Omental fat pad (tissue), 4 donors: ENCODE measurements at places on chromosomes 11 and 22.

- no peak for DNase-seq
Observed at GRCh38 chr11:33885338-33886005, 6.4 kb downstream of the LMO2 start.

GRCh38 chr11:11265994-11266606, 87.0 kb downstream of the CSNK2A3 start:
- no peak for DNase-seq

DNA sequence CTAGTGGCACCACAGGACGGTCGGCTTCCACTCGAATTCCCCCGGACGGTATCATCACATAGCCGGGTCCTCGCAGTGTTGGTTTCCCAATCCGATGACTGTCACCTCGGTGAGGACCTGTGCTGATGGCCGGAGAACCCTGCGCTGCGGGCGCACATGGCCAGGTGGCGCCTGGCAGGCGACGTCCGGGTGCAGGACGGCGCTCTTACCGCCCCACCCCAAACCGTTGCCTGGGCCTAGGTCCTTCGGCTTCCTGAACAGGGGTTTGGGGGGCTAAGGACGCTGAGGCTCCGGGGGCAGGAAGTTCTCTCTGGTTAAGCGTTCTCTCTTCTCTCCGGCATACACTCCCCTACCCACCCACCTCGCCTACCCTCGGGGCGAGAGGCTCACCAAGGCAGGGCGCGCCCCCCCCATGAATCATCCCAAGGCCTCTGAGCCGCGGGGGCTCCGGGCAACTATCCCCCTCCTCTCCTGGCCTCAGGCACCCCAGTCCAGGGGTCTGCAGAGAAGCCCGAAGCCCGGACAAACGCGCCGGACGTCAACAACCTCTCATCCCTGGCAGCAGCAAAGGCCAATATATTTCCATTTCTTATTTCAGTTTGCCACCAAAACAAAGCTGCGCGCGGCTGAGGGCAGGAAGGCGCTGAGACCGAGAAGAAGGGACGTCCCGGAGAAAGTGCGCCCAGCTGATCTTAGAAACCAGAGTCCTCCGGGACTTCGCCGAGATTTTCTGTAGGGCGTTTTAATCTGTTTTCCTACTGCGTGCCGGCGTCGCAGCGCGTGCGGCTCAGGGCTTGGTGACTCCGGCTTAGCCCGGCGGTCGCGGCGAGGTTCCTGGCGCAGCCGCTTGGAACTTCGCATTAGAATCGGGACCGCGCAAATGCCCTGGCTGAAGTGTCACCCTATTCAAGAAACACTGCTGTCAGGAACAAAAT, 5.6 kb downstream of the ALX4 start:
- DNase-seq: no peak

DNA sequence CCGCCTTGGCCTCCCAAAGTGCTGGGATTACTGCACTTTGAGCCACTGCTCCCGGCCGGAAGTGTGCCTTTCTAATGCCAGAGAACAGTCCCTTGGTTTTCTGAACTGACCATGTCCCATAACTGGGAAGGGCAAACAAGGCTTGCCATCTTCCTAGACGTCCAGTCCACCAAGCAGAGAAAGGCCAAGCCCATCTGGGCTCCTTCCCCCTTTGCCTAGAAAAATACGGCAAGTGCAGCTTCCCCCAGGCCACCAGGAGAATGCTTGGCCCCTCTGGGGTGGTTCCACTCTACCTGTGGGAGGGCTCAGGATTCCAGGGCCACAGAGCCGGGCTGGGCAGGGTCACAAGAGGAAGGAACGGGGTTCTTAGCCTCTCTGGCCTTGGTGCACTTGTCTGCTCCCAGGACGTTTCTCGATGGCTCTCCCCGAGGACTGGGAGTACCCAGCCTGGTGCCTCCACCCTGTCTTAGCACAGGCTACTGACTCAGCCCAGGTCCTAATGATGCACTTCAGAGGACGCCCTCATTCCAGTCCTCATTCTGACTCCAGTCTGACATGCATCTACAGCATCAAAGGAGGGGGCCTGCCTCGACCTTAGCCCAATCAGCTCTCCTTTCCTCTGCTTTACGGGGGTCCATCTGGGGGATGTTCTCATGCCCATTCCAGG, 1.2 kb downstream of the USP2 start:
- no peak for DNase-seq

DNA sequence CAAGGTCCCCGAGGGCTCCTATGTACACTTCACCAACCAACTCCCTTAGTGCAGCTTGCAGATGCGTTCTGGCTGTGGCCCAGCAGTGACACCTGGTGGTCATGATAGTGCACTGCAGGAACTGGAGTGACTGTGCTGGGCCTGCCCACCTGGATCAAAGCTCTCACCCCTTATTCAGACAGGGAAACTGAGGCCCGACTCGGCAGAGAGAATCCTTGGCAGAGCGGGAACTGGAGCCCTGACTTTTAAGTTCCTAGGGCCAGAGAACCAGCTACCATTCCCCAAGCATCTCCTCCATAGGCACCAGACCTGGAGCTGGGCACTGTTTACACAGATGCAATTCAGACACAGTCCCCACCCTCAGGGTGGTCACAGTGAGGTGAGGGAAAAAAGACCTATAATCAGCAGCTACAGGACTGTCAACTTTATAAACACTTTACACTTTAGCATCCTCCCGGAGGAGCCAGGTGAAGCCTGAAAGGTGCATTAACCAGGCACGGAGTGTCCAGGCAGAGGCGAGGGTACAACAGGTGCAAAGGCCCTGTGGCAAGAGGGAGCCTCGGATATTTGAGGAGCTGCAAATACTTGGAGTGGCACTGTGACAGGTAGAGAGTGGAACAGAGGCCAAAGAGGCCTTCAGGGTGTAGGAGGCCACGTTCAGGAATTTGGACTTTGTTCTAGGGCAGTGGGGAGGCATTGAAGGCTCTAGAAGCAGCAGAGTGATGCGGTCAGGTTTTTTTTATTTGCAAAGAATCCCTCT, 22.0 kb downstream of the RHBDD3 start:
- DNase-seq: peak; percentile 45

DNA sequence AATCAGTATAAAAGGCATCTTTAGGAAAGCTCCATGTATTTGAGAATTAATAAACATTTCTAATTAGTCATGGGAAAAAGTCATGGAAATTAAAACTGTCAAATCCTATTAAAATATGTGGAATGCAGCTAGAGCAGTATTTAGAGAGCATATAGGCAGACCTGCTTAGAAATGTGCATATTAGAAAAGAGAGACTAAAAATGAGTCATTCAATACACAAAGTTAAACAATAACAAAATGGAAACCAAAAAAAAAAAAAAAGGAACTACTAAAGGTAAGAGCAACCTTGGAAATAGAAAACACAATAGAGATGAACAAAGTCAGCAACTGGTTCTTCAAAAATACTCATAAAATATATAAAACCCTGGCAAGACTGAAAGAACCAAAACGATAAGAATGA, 59.7 kb upstream of the RASSF10 start:
- no peak for DNase-seq

DNA sequence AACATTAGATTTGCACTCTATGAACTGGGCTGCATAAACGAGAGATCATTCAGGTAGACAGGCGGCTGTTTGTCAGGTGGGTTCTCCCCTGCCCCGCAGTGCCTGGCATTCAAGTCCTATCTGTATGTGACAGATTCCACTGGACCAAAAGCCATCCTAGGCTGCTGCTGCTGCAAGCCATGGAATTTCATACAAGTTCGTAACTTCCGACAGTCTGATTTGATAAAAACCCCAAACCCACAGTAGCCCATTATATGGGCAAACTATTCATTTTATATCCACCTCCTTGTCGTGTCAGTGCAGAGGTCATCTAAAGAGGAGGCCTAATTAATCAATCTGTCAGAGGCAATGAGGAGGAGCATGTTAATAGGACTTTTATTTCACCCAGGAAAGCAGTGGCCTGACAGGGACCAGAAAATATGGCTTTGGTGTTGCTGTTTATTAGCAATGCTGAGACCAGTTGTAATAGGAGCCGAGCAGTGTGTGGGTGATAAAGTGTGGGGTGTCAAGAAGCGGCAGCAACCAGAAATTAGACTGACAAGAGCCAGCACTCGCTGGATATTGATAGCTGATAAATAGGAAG, 124.2 kb downstream of the ARL14EP start:
- no peak for DNase-seq

- no peak for DNase-seq
Observed at GRCh38 chr11:79482800-79483199, 42.0 kb upstream of the TENM4 start.

DNA sequence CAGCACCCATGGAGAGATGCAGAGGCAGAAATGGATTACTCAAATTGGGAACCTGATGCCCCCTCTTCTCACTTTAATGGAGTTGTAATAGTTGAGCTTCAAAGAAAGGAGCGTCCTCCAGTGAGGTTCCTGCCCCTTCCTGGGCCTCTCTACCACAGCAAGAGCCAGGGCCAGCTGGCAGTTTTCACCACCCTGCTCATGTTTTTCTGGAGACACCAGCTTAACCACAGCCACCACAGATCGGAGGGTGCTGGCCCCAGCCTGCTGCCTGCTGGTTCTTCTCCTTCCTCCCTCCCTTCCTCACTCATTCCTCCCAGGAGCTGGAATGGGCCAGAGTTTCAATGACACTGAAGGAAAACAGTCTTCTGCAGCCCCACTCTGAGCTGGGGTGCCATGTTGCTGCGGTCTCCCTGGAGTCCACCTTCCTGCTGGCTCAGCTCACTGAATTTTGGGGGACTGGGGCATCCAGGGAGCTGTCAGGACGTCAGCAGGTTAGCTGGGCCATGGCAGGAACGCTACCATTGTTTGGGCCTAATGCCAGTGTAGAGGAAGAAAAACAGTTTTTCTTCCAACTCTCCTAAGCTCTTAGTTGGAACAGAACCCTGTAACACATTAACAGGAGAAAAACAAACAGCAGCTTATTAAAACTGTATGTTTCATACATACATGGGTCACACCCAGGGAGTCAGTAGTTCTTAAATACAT, 57.7 kb downstream of the TRAF6 start:
- no peak for DNase-seq

- no peak for DNase-seq
Observed at GRCh38 chr22:41504397-41504796, 35.5 kb downstream of the ACO2 start.

- DNase-seq: no peak
Observed at GRCh38 chr11:125621995-125622394, 3.0 kb upstream of the CHEK1 start.

DNA sequence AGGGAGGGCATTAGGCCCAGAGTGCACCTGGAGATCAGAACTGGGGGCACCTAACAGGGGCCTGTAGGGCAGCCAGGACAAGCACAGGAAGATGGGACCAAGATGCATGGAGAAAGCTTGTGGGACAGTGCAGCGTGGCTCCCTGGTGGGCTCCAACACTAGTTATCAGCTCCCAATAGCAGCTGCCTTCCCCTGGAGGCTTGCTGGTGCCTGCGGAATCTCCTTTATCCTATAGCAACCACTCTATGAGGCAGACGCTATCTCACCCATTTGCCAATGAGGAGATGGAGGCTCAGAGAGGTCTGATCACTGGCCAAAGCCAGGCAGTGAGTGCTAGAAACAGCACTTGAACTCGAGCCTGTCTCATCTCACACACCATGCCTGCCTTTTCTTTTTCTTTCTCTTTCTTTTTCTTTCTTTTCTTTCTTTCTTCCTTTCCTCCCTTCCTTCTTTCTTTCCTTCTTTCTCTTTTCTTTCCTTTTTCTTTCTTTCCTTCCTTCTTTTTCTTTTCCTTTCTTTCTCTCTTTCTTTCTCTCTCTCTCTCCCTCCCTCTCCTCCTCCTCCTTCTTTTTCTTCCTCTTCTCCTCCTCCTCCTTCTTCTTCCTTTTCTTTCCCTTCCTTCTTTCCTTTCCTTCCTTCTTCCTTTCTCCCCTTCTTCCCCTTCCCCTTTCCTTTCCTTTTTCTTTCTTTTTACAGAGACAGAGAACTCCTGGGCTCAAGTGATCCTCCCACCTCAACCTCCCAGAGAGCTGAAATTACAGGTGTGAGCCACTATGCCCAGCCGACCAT, 16.1 kb upstream of the SEC14L4 start:
- no peak for DNase-seq

DNA sequence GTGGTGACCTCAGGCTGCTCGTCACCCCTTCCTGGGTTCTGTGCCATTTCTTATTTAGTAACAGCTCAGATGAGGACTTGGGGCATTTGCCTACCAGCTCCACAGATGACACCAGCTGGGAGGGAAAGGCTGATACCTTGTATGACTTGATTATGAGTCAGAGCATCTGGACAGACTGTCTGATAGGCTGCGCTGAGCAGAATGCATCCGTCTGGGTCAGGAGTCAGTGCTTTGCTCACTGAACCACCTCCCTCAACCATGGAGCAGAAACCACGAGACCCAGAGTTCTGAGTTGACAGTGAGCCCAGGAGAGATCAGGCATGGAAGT, 6.8 kb downstream of the ST14 start:
- no peak for DNase-seq

- no peak for DNase-seq
Observed at GRCh38 chr11:114705280-114706024, 27.1 kb downstream of the NXPE2 start.

- DNase-seq: no peak
Observed at GRCh38 chr11:110455718-110456117, 26.0 kb downstream of the FDX1 start.

- DNase-seq: no peak
Observed at GRCh38 chr11:72112978-72113808, 698 bp upstream of the ANAPC15 start.

- no peak for DNase-seq
Observed at GRCh38 chr11:115338476-115338875, 165.7 kb downstream of the CADM1 start.
